Cortex of kidney (tissue), 1 donor: ENCODE measurements at places on chromosomes 16 and 17.

- DNase-seq = no peak
Measured at GRCh38 chr16:69880640-69881133, 70.4 kb upstream of the CLEC18A start.

DNA sequence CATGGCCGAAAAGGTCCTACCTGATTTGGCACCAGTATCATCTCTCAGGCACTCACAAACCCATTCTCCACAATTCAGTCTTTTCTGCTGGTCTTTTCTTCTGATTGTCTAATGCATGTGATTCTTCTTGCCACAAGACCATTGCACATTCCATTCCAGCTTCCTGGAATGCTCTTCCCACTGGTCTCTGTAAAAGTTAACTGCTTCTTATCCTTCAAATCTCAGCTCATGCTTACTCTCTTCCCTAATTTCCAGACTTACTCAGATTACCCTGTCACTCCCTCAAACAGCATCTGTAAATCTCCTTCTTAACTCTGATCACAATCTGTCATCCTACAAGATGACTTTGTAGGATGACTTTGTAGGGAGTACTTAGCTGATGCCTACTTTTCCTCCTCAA is 320.2 kb downstream of the MAP2K6 start:
- DNase-seq = no peak

- DNase-seq = no peak
Measured at GRCh38 chr16:30166202-30166902, 17.1 kb upstream of the CORO1A start.

- DNase-seq = no peak
Measured at GRCh38 chr16:14669776-14670175, 24.3 kb downstream of the PLA2G10 start.

GRCh38 chr17:71793518-71793917 is 327.3 kb upstream of the SOX9 start:
- no peak for DNase-seq

- no peak for DNase-seq
Measured at GRCh38 chr16:68893710-68894705, 50.7 kb downstream of the TANGO6 start.

DNA sequence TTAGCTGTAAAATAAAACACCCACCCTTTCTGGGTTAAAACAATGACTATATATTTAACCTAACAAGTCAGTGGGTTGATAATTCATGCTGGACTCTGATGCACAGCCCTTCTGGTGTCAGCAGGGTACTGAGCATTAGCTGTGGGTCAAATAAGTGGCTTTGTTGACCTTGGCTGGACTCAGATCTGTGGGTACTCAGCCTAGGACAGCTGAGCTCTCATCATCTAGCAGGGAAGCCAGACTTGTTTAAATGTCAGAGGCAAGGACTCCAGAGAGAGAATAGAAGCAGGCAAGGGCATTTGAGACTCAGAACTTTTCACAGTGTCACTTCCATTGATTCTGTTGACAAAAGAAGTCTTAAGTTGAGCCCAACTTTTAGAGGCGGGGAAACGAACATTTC is 1063.8 kb upstream of the CDH8 start:
- no peak for DNase-seq

DNA sequence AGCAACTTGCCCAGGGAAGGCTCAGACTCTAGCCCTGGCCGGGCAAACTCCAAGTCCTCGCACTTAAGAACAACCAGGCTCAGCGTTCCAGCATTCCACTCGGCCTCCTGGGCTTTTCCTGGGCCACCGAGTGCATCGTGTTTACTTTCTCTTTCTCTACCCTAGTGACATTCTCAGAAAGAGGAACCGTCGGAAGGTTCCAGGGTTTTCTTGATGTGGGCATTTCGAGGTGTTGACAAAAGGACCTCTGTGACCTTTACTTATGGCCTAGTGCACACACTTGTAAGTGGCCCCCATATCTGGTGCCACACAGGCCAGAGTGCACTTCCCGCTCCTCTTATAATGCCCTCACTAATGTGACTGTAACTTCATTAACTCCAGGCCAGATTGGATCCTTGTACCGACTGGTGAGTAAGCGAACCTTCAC is 3.1 kb upstream of the BANP start:
- DNase-seq = no peak

DNA sequence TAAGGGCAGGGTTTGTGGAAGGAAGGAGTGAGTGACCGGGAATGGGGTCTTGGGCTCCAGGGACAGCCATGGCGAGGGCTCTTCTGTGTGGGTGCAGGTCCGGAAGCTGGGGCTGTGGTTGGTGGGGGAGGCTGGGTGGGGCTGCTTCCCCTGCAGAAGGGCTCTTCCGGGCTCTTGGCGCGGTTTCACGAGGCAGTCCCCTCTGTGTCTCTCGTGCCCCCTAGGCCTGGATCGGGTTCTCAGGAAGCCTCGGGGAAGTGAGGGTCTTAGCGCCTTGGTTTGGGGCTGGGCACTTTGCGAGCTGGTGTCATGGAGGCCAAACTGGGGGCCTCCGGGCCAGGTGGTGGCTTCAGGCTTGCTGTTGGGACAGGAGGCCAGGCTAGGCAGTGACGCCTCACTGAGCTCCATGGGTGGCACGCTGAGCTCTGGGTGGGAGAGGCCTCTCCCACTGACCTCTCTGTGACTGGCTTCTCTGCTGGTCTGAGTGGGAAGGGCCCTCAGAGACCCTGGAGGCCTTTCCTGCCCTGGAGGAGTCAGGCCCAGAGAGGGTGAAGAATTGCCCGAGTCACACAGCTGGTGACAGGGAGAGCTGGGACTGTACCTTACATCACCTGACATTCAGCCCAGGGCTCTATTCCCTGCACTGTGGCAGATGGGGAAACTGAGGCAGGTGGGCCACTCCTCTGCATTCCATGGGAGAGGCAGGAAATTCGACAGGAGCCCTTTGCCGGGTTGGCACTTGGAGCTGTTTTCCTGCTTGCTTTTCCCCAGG is 8.2 kb downstream of the ADCY7 start:
- DNase-seq = no peak

DNA sequence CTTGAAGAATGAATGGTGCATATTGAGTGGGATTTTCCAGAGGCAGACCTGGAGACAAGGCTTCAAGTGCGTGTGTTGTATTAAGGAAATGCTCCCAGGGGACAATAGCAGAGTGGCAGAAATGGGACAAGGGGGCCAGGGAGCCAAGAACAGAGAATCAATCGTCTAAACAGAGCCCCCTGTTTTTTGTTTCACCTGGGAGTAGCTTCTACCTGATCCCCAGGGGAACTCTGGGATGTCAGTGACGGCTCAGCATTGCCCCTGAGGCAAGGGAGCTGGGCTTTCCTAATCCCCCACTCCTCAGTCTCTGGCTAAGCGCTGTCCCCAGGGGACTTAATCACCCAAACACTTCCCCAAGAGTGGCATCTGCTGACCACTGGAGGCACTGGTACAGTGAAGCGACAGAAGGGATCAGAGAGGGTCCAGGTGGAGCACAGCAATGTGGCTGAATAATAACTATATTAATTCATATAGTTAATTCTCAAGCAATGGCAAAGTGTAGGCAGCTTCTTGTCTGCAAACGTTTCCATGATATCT is 35.7 kb upstream of the C16orf78 start:
- no peak for DNase-seq

DNA sequence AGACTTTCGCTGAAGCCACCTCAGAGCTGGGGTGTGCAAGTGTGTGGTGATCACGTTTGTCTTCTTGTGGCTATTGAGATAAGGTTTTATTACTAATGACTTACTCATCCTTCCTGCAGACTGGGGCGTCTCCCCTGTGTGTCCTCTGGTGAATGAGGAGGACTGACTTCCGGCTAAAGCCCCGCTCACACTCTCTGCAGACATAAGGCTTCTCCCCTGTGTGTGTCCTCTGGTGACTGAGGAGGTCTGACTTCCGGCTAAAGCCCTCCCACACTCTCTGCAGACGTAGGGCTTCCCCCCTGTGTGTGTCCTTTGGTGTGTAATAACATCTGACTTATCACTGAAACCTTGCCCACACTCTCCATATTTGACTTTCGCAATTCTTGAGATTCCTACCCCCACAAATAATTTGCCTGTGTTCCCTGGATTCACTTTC is 19.4 kb downstream of the PRDM7 start:
- DNase-seq = no peak

GRCh38 chr16:31334934-31335333 is 20.0 kb upstream of the ITGAX start:
- no peak for DNase-seq

DNA sequence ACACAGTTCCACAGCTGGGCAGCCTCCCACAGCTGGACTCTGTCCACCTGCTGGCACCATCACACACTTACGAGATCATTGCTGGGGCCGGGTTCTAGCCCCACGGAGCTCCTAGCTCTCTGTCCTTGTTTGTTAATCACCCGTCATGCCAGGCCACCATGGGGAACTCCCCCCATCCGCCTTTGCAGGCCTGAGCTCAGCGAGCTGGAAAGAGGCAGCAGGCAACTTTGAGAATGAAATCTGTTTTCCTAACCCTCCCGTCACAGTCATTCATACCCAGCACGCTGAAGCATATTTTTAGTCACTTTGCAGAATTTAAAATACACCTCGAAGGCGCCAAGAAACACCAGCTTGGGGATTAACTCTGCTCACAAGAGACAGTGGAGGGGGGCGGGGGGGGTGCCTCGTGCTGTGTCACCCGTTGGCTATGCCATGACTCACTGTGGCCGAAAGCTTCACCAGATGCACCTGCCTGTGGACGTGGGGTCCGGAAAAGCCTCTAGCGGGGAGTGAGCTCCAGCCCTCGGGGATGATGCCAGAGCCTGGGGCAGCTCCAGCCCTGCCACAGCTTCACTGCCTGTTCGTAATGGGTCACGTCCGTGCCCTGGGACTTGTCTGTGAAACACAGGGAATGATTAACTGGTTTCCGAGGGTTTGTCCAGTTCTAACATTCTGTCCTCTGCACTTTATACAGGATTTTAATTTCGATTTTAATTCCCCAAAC is 1.4 kb upstream of the SPNS2 start:
- DNase-seq = no peak

- DNase-seq = no peak
Measured at GRCh38 chr17:76672270-76672851, 28.8 kb upstream of the ST6GALNAC1 start.

DNA sequence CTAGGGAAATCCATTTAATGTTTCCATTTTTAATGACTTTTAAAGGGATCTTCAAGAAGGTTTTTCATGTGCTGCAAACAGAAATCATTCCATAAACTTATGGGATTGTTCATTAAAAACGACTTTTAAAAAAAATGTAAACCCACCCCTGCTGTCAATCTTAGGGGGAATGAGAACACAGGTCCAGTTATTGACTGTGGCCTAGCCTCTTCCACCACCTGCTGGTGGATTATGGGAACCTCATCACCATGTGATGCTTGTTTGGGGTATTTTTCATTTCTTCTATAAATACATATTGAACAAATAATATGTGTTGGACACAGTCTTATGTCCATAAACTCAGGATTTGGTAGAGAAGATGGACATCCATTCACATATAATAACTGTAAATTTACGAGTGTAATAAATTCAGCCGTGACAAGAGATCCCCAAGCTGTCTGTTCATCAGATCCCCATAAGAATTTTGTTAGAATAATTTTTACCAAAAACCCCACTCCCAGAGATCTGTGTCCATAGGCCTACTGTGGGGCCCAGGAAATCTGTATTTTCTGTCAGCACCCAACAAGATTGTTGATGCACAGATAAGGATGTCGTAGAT is 42.0 kb upstream of the TMC5 start:
- DNase-seq = no peak

DNA sequence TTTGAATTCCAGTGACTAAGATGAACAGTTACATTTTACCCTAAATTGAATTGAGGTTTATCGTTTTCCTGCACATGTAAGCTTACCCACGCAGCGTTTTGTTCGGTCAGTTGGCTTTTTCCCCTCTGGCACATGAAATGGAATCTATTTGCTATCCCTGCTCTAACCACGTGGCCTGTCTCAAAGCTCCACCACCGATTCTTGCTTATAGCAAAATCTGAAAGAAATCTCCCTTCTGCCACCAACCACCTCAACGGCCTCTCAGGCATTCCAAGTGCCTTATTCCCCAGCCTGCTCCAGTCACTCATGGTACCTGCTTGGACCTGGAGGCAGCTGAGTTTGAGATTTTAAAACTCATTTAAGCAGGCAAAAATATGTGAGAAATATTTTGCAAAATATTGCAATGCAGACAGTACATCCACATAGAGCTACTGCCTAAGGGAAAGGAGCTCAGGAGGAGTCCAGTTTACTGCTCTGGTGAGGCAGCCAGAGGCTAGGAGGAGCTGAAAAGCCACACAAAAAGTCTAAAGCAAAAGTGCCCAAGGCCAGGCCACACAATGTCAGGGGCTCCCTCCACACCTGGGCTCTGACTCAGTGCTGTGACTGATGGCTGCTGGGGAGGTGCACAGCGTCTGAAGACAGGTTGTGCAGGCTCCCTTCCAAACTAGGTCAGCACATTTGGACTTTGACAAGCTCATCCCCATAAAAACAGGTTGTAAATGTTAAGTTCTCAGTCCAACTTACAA is 26.4 kb downstream of the ARHGAP17 start:
- no peak for DNase-seq

DNA sequence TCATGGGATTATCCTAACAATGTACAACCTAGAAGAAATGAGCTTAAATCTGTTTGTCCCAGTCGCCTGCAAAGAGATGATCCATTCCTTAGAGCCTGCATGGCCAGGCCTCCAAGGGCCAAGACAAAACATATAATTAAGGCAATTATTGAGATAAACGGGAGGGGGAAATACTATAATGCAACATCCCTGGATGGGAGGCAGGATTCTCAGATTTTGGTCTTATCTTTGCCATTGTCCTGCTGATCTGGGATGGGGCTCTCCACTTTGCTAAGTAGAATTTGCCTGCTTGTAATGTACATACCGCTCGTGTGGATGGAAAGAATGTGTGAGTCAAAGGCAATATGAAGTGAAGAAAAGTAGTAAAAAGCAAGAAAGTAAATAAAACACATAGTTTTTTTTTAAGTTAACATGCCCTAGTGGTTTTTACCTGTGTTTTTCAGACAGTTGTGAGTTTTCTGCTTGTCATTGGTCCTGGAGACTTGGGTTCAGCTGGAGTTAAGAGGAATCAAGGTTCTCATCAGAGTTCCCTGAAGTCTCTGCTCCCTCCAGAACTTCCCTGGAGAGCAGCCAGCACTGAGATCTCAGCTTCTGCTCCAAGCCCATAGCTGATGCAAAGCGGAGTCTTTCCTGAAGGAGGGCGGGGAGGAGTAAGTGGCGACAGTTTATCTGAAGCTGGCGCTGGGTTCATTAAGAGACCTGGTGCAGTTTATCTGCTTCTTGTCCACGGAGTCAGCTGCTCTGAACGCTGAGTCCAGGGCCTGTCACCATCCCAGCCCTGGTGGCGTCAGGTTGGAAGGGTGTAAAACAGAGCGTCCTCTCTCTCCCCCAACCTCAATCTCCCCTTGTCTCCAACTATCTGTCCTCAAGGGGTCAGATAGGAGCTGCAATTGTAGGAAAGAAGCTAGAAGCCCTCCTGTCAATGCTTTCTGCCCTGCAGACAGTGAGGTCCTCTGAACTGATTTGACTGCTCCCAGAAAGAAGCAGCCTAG is 30.1 kb downstream of the HOXB1 start:
- DNase-seq = no peak
